ENCODE measurements at places on chromosomes 13 and 19.
A peak's percentile ranks its signal among the peaks of the same experiment; 100 is the strongest.

GRCh38 chr13:20175907-20176652, 15.2 kb upstream of the GJA3 start:
- no peaks in the 10 kb centered on the region for H3K4me1 ChIP-seq
- H3K36me3 ChIP-seq = no peaks in the 10 kb centered on the region
- no peak for DNase-seq
- no peak overlapping the region for H3K4me3 ChIP-seq
- peaks cover 28% of the 10 kb centered on the region for H3K27me3 ChIP-seq

DNA sequence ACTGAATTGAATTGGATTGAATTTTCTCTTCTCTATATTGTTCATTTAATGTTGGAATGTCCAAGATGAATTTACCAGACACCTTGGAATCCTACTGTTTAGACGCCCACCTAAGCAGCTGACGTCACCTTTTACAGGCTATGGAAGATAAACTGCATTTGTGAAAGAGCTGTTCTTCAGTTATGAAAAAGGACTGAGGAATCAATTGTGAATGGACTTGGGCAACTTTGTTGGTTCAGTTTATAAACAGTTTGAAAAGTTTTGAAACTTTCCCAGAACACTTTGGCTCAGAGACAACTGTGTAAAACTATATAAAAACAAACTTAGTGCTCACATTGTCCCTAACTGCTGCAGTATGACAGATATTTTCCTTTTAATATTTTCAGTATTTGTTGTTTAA, 590.8 kb upstream of the SPRY2 start:
- no peak overlapping the region for H3K27ac ChIP-seq
- no peak for DNase-seq
- no peaks in the 10 kb centered on the region for H3K27me3 ChIP-seq

GRCh38 chr13:71626421-71627117, 240.4 kb downstream of the DACH1 start:
- no peaks in the 10 kb centered on the region for H3K27me3 ChIP-seq
- H3K36me3 ChIP-seq = no peaks in the 10 kb centered on the region
- H3K27ac ChIP-seq = no peak overlapping the region
- DNase-seq = no peak
- H3K4me1 ChIP-seq = no peaks in the 10 kb centered on the region

DNA sequence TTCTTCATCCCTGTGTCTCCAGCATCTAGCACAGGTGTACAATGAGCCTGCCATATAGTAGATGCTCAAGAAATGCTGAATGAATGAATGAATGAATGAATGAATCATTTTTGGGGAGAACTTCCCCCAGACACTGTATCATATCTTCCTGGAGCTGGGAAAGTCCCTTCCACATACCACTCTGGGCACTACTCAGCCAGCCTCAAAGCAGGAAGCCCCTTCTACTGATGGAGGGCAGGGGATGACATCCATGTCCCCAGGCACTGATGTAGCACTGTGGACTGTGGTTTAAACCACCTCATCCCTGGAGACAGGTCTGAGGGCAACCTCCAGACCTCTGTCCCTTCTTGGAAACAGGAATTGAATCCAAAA, 4.8 kb downstream of the GNA15 start:
- DNase-seq = no peak
- peak overlapping the region; percentile 80 for H3K4me3 ChIP-seq
- peak overlapping the region; percentile 86 for H3K27ac ChIP-seq
- H3K36me3 ChIP-seq = peaks cover 80% of the 10 kb centered on the region

DNA sequence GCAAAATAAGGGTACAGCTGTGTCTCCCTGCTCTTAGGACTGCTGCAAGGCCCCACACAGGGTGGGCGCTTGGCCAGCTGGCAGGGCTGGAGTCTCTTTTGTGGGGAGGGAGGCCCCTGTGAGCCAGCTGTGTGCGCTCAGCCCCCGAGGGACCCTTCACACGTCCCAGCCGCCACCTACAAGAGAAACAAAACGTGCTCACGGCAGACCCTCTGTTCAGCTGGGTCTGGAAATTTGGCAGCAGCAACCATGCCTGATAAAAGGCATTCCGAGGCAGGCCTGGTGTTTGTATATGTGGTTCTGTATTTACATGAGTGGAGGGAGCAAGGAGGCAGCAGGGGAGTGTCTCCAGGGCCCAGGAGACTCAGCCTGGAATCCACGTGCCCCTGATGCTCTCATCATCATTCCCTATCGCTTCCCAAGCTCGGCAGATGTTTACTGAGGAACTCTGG, 49.7 kb downstream of the CRTC1 start:
- H3K4me3 ChIP-seq = no peak overlapping the region
- no peaks in the 10 kb centered on the region for H3K36me3 ChIP-seq
- DNase-seq = no peak
- H3K27me3 ChIP-seq = no peaks in the 10 kb centered on the region

Data from DND-41 (cell line).